Thymus (tissue), 14 donors: ENCODE measurements at places on chromosomes 7 and 10.

DNA sequence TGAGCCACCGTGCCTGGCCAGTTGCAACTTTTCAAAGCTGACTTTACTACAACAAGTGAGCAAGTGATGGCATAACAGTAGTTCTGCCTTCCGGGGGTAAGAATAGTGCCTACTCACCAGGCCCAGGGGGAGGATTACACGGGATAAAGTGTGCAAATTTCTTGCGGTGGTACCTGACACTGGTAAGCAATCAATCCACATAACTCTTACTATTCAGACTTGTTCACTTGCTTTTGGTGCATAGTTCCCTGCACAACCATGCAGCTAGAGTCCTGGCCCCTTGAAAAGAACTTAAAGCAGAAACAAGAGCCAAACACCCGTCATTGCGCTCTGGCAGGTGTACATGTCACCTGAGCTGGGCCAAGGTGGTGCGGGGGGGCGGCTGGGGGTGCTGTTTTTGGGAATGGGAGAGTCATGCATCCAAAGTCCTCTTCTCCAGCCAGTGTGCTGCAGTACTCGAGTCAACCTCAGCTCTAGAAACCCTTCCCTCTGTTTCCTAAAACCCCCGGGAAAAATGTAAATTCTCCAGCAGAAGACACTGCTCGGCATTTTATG lies 5.4 kb upstream of the COBL start:
- no peak for DNase-seq

DNA sequence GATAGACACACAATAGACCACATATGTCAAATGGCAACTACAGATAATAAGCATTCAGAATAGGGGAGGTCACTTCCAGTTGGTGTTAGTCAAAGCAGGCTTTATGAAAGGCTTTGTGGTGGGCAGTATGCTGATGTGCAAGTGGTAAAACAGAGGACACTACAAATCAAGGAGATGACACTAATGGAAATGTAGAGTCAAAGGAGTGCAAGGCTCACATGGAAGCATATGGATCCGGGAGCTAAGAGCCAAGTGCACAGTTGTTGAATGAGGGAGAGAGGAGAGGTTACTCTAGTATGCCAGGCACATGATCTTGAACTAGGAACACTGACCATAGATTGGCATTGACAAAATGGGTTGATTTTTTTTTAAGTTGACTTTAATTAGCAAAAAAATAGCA lies 62.7 kb downstream of the GRM3 start:
- no peak for DNase-seq

- DNase-seq = no peak
Observed at GRCh38 chr10:21352886-21353285, 172.6 kb downstream of the SKIDA1 start.

GRCh38 chr7:37665352-37666022 lies 18.1 kb upstream of the GPR141 start:
- DNase-seq = no peak

GRCh38 chr10:11298116-11298515 lies 280.4 kb downstream of the CELF2 start:
- DNase-seq = no peak

- no peak for DNase-seq
Observed at GRCh38 chr7:57274535-57275283, 142.5 kb upstream of the ZNF479 start.

DNA sequence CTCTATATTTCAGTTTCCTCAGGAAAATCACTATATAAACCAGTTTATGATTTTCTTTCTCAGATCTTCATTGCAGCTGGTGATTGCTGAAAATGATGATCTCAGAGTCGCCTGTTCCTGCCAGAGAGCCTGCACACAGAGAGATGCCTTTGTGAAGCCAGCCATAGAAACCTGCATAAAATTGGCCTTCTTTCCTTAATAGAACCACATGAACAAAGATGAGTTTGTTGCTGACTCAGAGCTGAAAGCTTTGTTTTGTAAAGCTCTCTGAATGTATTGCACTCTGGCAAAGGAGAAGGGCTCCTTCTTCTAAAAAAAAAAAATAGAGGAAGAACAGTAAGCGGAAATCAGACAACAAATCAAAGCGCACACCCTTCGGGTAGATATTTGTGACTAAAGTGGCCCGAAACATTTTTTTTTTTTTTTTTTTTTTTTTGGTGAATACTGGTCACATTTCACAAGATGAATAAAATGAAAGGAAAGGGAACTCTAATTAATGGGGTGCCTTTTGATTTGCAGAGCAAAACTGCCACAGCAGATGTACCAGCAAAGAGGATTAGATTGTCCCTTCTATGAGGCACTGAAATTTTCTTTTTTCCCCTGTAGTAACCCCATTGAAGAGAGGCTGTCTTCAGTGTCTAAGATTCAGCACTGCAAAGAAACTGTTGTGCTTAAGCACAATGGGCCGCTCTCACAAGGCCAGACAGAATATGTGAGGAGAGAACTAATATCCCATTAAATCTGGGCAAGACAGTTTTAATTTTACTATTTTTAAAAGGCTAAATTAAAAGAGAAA lies 75.1 kb upstream of the PTPRZ1 start:
- DNase-seq = no peak

DNA sequence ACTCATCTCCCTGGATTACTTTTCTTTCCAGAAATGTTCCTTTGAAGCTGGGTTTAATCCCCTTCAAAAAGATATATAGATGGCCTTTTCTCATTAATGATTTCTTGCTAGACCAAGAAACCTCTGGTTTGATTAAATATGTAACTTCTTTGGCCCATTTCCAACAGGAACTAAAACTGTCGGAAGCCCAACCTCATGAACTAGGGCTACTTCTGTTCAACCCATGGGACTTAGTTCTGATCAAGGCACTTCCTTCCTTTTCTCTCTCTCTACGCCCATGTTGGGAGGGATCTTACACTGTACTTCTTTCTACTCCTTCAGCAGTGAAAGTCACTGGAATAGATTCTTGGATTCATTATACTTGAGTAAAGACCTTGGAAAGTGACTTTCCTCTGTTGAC lies 83.6 kb downstream of the TMEM106B start:
- no peak for DNase-seq

GRCh38 chr10:63543576-63543962 lies 22.4 kb downstream of the REEP3 start:
- DNase-seq = no peak

GRCh38 chr10:30384701-30385201 lies 35.7 kb upstream of the MTPAP start:
- DNase-seq = no peak

- DNase-seq = no peak
Observed at GRCh38 chr10:60377042-60377352, 12.7 kb downstream of the ANK3 start.

- DNase-seq = no peak
Observed at GRCh38 chr10:3925184-3925583, 140.2 kb upstream of the KLF6 start.

GRCh38 chr7:115032715-115033703 lies 111.1 kb downstream of the MDFIC start:
- DNase-seq = no peak

DNA sequence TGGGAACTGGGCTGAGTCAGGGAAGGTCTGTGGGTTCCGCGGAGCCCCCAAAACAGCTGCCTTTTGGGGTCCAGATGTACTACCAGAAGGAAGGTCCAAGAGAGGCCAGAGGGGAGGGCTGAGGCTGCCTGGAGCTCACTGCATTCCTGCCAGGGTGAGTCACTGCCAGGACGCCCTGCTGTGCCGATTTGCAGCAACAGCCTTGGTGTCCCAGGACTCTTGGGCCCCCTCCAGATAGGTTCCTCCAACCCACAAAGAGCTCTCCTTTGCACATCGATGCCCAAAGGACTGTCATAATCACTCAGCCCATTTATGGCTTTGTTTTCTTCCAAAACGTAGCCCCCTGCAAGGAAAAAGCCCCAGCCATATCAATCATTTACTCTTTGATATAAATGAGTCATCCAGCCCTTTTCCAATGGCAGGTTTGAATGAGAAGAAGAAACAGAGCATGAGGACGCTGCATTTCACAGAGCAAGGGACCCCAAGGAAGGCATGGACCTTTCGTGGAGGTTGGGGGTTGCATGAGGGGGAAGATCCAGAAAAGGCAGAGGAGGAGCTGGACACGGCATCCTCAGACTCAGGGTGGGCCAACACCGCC lies 32.2 kb upstream of the COL13A1 start:
- no peak for DNase-seq

DNA sequence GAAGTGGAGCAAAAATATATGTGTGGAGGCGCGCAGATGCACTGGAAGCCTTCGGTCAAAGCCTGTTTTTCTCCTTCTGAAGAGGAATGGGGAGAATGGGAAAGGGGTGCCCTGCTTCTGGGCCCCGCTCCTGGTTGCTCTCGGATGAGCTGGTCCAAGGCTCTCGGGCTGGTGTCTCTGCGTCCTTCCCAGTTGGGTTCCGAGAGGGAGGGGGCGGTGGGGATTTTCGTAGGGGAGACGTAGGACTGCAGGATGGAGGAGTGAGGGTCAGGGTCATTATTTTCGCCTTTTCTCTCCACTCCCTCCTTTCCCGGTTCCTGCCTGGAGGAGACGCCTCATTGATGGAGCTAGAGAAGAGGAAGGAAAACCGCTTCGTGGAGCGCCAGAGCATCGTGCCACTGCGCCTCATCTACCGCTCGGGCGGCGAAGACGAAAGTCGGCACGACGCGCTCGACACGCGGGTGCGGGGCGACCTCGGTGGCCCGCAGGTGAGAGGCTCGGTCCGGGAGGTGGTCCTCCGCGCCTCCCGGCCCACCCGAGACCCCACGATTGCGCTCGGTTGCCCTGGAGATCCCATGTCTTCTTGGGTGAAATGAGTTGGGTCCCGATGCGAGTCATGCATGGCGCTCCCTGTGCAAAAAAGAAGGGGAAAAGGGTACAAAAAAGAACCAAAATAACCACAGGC lies 790 bp downstream of the ADAM22 start:
- DNase-seq = peak; percentile 56

GRCh38 chr10:19929506-19930140 lies 113.4 kb downstream of the PLXDC2 start:
- DNase-seq = no peak
